ENCODE measurements at places on chromosomes 12 and 14.
A peak's percentile ranks its signal among the peaks of the same experiment; 100 is the strongest.

GRCh38 chr12:26239122-26239851 is 43.9 kb downstream of the SSPN start:
- no peak for DNase-seq

GRCh38 chr12:18296909-18297280 is 35.6 kb downstream of the PIK3C2G start:
- no peak for DNase-seq

- DNase-seq, result no peak
Measured at GRCh38 chr12:129693731-129694130, 210.1 kb downstream of the TMEM132D start.

DNA sequence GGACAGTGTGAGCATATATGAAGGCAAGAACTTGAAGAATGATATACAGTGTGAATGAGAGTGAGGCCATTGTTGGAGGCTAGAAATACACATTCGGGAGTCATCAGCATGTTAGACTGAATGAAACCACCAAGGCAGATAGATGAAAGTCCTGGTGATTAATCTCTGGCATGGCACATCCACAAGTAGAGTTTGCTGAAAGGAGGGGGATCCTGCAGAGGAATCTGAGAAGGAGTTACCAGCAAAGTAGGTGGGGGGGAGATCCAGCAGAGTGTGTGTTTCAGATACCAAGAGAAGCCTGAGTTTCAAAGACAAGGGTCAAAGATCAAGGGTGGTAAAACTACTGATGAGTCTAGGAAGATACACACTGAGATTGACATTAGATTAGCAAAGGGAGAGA is 426.7 kb upstream of the DCN start:
- no peak for DNase-seq

- no peak for DNase-seq
Measured at GRCh38 chr14:27528328-27528727, 930.5 kb upstream of the NOVA1 start.

DNA sequence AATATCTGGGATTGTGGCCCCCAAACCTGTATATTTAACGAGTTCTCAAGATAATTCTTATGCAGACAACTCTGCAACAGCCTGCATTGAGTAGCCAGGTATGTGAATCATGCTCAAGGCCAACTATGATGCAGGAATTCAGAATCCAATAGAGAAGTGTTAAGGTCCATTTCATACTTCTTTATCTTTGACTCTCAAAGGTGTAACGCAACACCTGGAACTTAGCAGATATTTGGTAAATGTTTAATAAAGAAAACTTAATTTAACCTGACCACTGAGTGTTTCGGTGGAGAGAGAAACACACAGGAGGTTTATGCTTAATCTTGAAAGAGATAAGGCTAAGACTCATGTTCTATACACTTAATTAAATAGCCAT is 156.5 kb upstream of the PLEKHG7 start:
- no peak for DNase-seq

DNA sequence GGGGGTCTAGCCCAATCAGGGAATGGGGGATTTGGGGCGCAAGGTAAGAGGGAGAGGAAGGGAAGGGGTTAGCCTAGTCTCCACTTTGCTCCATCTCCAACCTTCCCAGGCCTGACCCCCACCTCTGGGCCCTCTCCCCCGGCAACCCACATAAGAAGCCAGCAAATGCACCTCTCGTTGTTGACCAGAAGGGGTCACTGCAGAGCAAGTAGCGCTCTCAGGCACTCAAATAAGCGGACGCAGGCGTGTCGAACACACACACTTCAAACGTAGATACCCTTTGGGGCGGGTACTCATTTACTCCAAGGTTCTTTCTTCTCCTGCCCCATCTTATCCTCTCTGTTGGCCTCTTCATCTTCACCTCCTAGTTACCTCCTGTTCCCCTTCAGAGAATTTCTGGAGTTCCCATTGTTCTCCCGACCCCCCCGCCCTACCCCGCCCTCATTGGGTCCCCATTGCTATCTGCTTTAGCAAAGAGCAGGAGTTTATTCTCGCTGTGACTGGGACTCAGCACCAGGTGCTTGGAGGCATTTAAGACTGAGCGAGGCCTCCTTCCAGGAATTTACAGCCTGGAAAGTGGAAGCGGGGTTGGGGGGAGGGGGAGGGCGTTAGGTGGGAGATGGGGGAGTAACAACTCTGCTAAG is 1.5 kb upstream of the SRRM4 start:
- peak; percentile 66 for DNase-seq

DNA sequence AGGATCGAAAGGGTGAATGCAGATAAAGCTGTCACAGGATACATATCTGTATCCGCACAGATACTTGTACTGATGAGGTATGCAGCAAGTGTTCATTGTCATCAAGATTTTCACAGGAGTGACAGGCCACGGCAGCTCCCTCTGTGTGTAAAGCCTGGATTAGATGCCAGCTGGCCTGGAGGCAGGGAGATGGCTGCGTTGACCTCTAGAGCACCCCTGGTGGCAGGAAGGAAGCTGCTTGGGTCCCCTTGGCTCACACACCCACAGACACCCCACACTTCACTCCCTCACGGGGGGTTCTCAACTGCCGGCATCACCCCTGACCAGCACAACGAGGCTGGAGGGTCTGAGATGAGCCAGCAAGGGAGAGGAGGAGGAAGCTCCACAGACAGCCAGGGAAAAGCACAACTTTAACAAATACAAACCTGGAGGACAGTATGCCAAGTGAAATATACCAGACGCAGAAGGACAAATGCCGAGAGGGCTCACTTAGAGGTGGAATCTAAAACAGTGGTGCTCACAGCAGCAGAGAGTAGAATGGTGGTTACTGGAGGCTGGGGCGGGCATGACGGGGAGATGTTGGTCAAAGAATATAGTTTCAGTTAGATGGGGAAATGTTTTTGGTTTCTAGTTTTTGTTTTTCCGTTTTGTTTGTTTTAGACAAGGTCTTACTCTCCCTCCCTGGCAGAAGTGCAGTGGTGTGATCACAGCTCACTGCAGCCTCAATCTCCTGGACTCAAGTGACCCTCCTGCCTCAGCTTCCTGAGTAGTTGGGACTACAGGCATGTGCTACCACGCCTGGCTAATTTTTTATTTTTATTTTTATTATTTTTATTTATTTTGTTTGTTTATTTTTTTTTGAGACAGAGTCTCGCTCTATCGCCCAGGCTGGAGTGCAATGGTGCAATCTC is 45.7 kb downstream of the TEAD4 start:
- no peak for DNase-seq

GRCh38 chr12:46516933-46517578 is 144.5 kb upstream of the SLC38A2 start:
- peak; percentile 70 for DNase-seq

GRCh38 chr14:66790101-66790500 is 282.2 kb downstream of the GPHN start:
- no peak for DNase-seq

- DNase-seq, result no peak
Measured at GRCh38 chr12:78759367-78759766, 105.2 kb upstream of the SYT1 start.

DNA sequence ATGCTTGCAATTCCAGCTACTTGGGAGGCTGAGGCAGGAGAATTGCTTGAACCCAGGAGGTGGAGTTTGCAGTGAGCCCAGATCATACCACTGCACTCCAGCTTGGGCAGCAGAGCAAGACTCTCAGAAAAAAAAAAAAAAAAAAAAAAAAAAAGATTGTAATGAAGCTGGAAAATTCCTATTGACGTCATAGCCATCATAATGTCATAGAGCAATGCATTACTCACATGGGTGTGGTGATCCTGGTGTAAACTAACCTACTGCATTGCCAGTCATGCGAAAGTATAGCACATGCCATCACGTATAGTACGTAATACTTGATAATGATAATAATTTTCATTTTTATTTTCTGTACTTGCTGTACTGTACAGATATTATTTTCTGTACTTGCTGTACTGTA is 42.7 kb upstream of the NID2 start:
- DNase-seq, result no peak

- no peak for DNase-seq
Measured at GRCh38 chr12:64916411-64917261, 92.2 kb downstream of the TBC1D30 start.

GRCh38 chr12:80121661-80122060 is 22.3 kb downstream of the OTOGL start:
- no peak for DNase-seq

DNA sequence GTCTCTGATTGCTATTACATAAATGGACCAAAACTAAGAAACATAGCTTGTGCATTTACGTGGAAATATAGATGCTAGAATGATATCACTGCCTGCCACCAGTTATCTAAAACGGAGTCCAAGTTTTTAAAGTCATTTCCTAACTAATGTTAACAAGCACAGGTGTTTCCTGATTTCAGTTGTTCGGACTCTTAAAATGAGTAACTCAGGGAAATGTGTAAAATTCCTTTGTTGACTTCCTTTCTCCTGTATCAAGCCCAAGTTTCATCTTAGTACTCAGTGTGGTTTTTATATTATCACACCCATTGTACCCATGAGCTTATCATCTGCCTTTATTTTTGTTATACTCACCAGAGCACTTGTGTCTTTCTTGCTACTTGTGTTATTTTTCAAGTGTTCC is 13.2 kb upstream of the PRKCH start:
- no peak for DNase-seq

DNA sequence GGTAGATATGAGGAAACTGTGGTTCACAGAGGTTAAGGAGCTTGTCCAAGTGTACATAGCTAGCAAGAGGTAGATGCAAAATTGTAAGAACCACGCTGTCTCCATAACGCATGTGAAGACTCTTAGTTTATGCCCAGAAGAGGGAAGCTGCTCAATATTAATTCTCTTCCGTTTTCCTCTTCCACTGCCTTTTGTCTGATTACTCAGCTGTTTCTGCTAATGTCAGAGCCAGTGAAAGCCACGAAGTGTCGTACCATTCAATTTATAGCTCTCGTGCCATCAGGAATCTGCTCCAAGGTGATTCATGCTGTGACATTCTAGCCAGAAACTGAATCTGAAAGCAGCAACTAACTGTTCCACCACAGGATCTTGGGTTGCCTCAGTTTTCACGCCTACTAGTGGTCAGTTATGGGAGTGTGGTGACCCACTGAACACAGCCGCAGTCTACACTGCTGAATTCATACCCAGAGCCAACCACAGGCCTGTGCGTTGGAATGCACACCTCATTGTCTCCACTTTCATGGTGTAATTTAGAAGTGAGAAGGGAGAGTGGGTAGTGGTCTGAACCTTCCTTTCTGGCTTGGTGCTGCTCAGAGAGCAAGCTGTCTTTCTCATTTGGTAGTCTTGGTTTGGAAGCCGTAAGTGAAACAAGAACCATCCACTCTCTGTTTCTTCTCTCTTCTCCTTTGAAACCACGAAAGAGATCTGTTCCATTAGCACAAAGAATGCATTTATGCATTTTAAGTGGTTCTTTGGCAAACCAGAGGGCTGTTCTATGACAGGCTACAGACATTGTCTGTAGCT is 74.2 kb upstream of the NAP1L1 start:
- DNase-seq, result peak; percentile 68

- DNase-seq, result no peak
Measured at GRCh38 chr14:92516966-92517506, 3.5 kb downstream of the RIN3 start.

GRCh38 chr14:94571950-94572349 is 9.3 kb upstream of the SERPINA5 start:
- DNase-seq, result no peak

DNA sequence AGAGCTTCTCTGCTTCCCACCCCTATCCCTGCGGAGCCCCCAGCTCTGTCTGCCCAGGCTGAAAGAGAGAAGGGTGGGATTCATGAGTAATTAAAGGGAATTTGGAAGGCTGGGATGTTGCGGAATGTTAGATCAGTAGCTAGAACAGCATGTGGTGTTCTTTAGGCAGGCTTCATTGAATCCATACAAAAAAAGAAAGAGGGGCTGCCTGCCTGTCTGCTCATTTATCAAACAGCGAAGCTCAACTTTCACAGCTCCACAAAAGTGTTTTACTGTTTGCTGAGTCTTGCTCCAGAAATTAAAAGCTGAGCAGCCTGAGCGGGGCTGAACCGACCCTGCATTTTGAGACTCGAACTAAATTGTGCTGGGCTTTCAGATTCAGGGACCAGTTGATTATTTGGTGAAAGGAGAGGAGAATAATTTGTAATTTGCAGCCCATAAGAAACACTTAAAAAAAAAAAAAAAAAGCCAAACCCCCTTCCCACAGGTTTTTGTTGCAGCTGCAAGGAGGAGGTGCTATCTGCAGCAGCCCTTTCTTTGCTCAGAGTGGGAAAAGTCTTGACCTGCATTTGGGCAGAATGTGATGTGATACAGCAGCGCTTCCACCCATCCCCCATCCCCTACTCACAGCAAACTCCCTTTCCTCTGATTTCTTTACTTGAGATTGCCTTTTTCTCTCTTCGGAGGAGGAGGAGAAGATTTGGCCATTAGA is 89.7 kb downstream of the RFX4 start:
- no peak for DNase-seq

DNA sequence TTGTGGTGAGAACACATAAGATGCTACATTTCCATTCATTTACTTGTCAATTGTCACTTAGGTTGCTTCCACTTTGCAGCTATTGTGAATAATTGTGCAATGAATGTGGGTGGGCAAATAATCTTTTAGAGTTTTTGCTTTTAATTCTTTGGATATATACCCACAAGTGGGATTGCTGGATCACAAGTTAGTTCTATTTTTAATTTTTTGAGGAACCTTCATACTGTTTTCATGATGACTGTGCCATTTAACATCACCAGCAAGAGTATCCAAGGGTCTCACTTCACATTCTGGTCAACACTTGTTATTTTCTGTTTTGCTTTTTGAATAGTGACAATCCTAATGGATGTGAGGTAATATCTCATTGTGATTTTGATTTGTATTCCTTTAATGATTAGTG is 10.5 kb downstream of the CLEC6A start:
- DNase-seq, result no peak

Measured in GM20000 (cell line).